Muscle of back (tissue), 13 donors: ENCODE measurements at places on chromosomes 1 and 21. TPM values are rescaled to one million over a fixed set of nuclear protein-coding genes. Genes with fewer than 3 reads are reported as not detected.
A peak's percentile ranks its signal among the peaks of the same experiment; 100 is the strongest.

The AKNAD1 gene
- 1.6 TPM for polyA plus RNA-seq

The NT5C1A gene
- polyA plus RNA-seq: 6.9 TPM

The KCND3 gene
- polyA plus RNA-seq: 2.3 TPM

GRCh38 chr1:232704694-232705680 is 75.1 kb upstream of the SIPA1L2 start:
- DNase-seq: peak; percentile 42

The AIRE gene
- polyA plus RNA-seq: 0.09 TPM

GRCh38 chr1:95407131-95407885 is 173.3 kb downstream of the RWDD3 start:
- DNase-seq: no peak

DNA sequence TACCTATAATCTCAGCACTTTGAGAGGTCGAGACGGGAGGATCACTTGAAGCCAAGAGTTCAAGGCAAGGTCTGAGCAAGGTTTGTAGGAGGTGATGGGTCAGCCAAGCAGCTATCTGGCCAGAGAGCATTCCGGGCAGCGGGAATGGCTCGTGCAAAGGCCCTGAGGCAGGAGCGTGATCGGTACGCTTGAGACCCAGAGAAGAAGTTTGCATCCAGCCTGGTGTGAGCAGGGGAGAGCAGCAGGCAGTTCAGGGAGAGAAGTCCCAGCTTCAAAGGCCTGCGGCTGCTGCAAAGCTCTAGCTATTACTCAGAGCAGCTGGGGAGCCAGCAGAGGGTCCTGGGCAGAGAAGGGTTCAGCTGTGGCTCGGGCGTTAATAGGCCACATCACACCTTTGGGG is 5.1 kb upstream of the SRARP start:
- no peak for DNase-seq

The TGFB2 gene
- polyA plus RNA-seq: 59.7 TPM

GRCh38 chr1:196440711-196441110 is 167.5 kb downstream of the KCNT2 start:
- no peak for DNase-seq

GRCh38 chr1:101907264-101907663 is 89.5 kb downstream of the OLFM3 start:
- DNase-seq: no peak

DNA sequence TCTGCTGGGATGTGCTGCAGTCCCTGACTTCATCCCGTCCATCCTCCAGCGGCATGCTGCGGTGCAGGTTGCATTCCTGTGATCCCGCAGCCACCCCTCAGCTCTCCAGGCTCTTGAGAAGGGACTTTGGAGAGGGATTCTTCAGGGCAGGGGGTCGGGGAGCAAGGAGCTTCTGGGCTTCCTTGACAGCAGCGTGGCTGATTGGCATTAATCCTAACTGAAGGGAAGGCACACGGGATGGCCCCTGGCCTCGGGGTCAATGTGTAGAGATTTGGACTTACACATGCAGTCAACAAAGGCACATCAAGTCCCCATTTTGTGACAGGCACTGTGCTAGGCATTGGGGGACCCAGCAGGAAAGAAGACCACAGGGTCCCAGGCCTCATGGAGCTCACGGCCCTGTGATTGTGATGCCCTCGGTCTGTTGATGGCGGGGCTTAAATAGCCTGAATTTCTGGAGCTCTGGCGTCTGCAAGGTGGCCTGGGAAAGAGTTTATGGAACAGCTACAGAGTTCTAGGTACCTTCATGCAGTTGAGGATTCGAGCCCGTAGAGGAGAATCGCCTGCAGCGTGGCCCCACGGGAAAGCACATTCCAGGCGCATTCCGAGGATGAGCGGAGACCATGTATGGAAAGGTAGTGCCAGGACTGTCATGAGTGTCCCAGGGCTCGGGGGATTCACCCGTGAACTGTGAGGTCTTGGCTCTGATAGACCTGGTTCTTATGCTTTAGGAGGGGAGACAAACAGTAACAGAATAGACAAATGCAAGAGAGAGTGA is 20.1 kb downstream of the PSEN2 start:
- no peak for DNase-seq

- no peak for DNase-seq
Measured at GRCh38 chr1:101178688-101179491, 57.9 kb upstream of the S1PR1 start.

DNA sequence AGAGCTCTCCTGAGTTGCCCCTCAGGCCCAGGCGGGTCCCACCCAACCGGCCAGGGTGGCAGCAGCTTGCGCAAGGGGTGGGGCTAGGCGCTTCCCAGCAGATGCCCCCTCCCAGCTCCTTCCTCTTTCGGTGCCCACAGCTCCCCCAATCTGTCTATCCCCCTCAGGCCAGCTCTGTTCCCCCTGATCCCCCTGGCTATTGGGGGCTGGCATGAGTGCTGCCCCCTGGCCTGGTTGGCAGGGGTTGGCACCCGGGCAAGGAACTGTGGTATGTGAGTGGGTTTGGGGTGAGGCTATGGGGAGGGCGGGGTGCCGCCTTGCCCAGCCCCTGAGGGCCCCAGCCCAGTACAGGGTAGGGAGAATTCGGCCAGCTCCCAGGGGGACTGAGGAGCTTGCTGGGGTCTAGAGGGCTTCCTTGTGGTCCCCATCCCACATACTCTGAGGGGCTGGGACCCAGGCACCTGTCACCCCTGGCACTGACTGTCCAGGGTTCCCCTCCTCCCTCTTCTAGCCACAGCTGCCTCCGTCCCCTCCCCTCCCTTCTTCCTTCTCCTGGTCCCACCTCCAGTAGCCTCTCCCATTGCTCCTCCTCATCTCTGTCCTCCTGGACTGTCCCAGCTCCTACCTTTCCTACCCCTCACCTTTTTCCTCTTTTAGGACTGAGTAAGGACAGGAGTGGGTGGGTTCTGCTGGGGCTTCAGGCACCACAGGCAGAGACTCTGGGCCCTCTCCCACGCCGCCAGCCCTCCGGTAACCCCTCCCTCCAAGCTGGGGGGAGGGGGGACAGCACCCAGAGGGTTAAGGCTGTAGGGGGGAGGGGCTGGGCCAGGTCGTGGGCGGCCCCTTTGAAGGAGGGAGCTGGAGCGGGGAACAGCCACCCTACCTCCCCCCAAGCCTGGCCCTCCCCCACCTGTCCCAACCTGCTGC is 5.7 kb downstream of the ZBTB7B start:
- no peak for DNase-seq

The SEC16B gene
- polyA plus RNA-seq: 5.9 TPM

GRCh38 chr1:15751717-15752116 is 6.9 kb upstream of the FBLIM1 start:
- DNase-seq: no peak

The RFX5 gene
- 26.9 TPM for polyA plus RNA-seq

DNA sequence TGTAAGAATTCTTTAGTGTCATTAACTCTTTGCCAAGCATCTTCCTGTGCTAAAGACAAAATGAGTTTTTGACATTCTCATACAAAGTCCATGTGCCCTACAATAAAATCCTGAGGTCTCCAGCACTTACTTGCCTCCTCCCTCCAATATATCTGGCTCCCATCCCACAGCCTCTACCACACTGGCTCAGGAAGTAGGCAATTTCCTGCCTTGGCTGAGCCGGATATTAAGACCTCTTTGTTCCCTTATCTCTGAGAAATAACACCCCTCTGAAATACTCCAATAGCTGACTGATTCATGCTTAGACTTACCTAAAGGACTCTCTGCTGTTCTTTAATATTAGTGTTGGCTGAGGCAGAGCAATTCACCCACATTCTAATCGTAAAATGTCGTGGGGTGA is 37.6 kb upstream of the GORAB start:
- peak; percentile 7 for DNase-seq

DNA sequence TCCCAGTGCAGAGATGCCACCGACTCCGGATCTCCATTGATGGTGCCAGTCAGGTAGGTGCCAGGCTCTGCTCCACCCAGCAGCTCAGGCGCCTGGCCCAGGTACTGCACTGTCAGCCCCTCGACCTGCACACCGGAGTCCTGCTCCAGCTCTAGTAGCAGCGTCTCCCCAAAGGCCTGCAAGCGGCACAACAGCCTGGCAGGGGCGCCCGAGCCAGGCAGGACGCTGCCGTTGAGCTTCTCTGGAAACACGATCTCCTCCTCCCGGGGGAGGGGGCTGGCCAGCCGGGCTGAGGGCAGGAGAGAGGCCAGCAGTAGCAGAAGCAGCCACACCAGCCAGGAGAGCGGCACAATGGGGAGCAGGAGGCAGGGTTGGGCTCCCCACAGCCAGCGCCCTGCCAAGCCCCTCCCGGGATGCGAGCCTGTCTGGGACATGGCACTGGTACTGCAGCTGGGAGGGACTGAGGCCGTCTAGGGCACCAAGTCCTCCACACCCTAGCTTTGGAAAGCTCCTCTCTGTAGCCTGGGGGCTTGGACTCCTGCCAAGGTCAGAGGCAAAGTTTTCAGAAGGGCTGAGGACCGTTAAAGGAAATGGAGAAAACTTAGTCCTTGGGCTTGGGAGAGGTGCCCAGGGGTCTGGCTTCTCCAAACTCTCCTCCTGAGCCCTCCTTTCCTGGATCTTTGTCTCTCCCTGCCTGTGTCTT is 509 bp downstream of the ADAMTS4 start:
- peak; percentile 58 for DNase-seq

The PEAR1 gene
- 21.7 TPM for polyA plus RNA-seq

The HPCAL4 gene
- 0.99 TPM for polyA plus RNA-seq

The BLACAT1 gene
- polyA plus RNA-seq: not detected

DNA sequence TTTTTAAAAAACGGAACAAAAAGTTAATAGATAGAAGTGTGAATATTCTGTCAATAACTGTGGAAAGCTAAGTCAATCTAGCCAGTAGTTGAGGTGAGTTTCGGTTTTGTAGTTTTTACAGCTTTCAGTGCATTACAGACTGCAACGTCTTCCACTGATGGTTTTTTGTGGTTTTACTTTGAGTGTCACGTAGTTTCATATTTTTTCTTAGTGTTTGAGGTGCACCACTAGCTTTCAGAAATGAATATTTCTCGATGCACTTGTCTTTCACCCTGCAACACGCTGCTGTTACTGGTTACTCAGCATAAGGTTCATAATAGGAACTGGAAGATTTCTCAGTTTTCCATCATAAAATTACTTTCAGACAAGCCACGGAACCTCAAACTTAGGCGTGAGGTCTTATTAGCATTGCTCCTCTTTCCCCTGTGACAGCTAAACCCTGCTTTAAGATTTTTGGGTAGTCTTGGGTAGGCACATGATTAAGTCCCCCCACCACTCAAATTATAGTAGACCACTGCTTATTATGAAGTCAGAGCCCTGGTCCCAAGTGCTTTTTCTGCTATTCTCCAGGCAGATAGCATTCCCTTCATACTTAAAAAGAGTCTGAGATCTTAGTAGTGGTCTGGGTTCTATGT is 1412.7 kb downstream of the KCNT2 start:
- peak; percentile 7 for DNase-seq

- peak; percentile 94 for DNase-seq
Measured at GRCh38 chr1:180954005-180954800, 41.5 kb downstream of the KIAA1614 start.

GRCh38 chr1:98949621-98950020 is 55.0 kb downstream of the PLPPR5 start:
- peak; percentile 55 for DNase-seq

GRCh38 chr1:25899792-25900191 is 6.4 kb downstream of the STMN1 start:
- DNase-seq: no peak

DNA sequence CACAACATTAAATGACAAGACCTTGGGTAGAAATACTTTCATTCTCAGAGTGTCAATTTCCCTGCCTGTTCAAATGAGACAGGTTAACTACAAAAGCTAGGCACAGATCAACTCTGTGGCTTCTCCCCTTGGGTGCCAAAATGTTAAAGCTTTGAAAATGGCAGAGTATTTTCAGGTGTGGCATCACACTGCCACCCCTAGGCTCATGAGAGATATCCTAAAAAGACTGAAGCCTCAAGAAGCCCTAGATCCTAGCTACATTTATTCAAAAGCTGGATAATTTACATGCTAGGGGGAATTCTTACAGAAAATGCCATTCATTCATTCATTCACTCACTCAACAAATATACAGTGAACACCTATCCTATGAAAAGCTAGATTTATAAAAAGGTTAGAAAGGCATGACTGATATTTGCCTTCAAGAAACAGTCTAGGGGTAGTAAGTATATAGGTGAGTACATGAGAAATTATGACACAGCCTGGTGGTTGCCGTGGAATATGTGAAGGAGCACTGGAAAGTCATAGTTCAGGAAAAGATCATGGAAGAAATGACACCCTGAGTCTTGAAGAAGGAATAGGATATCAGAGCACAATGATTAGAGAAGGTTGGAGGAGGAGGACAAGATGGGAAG is 15.9 kb upstream of the RAB4A start:
- no peak for DNase-seq

DNA sequence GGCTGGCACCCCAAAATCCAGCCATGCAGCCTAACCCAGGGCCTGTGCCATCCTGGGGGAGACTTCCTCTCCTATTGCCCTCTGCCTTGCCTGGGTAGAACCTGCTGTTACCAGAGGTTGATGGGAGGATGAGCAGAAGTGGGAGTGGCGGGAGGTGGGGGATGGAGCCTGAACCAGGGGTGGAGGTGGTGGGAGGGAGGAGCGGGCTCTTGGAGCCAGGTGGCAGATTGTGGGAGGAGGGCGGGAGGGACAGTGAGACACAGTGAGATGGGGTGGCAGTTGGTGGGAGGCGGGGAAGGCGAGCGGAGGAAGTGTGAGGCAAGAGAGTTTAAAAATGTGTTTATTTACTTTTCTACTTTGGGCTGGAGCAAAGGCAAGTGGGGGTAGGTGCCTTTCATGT is 87.3 kb downstream of the KCNJ6 start:
- DNase-seq: no peak

DNA sequence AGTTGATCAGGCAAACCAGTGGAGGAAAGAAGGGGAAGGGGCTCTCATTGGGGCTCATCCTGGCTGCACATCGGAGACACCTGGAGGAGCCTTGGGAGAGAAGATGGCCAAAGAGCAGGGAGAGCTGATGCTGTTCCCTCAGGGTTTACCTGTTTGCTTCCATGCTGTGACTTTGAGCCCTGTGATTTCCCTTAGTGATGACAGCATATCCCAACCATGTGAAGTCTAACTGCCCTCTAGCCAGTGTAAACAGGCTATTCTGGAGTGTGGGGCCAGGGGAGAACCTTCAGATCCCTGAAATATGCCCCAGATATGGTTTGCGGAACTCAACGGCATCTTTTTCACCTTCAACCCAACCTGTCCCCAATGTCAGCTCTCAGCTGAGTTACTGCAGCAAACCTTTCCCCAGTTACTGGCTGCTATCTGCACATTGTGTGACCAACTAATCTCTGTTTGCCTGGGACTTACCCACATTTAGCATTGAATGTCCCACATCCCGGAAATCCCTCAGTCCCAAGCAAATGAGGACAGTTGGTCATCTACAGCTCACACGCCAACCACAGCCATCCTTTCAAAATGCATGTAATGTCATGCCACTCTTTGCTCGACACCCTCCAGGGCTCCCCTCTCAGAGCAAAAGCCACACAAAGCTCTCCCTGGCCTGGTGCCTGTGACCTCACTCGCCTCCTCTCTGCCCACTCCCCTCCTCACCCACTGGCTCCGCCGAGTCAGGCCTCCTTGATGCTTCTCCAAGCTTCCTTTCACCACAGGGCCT is 242.3 kb downstream of the KCNJ6 start:
- DNase-seq: no peak

GRCh38 chr21:42892582-42892930 is 553 bp upstream of the NDUFV3 start:
- no peak for DNase-seq

- no peak for DNase-seq
Measured at GRCh38 chr1:161840363-161840762, 74.2 kb downstream of the ATF6 start.

GRCh38 chr1:166172106-166172505 is 5.3 kb upstream of the FAM78B start:
- DNase-seq: no peak
